ENCODE measurements at places on chromosomes 3 and 15.
A peak's percentile ranks its signal among the peaks of the same experiment; 100 is the strongest.

- DNase-seq: no peak
Observed at GRCh38 chr15:57301307-57301706, 75.0 kb upstream of the CGNL1 start.

- DNase-seq: peak; percentile 42
Observed at GRCh38 chr3:160343132-160343531, 55.9 kb downstream of the IFT80 start.

DNA sequence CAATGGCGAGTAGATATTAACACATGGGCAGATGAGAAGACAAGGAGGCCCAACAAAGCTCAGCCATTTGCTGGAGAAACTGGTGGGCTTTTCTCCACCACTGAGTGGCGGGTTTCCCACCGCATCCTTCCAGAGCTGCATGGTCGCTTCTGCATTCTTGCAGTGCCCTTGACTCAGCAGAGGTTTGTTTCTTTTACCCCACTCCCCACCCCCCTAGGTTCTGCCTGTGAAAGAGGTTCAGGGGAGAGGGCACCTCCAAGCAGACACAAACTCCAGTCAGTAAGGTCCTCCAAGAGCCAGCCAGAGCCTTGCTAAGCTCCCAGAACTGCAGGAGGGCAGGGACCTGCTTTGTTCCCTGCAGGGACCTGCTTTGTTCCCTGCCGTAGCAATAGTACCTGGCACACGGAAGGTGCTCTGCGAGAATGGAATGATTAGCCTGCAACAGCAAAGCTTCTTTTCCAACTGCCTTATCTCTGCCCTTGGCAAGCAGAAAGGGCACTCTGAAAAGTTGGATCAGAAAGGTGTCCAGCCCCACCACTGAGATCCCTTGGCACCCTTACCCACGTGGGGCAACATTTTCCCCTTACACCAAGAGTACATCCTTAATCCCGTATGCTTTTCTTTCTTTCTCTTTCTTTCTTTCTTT, 1.4 kb downstream of the PAQR5 start:
- DNase-seq: peak; percentile 61

DNA sequence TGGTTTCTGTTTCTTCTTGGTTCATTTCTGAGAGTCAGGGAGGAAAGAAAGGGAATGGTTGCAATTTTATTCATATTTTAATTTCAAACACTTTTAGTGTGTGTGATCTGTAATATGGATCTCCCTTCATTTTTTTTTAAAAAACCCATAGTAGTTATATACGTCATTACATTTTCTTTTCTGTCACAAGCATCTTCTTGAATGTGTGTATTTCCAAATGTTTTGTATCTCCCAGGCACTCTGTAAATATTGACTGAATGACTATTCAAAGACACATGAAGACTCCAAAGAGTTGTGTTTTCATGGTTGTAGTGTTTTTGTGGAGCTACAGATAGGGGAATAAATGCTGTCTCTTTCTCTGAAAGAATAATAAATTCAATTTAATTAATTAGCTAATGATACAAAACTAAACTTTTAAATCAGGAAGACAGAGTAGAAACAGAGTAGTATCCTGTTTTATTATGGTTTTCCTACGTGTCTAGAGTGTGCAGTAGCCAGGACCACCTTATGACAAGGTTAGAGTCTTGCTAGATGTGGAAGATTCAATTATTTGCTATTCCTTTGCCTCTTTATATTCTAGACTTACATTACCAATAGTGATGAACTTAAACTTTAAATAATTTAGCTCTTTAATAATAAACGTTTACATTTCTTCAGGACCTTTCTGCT, 35.5 kb downstream of the NECTIN3 start:
- DNase-seq: no peak

- no peak for DNase-seq
Observed at GRCh38 chr3:18018491-18019160, 276.2 kb upstream of the TBC1D5 start.

DNA sequence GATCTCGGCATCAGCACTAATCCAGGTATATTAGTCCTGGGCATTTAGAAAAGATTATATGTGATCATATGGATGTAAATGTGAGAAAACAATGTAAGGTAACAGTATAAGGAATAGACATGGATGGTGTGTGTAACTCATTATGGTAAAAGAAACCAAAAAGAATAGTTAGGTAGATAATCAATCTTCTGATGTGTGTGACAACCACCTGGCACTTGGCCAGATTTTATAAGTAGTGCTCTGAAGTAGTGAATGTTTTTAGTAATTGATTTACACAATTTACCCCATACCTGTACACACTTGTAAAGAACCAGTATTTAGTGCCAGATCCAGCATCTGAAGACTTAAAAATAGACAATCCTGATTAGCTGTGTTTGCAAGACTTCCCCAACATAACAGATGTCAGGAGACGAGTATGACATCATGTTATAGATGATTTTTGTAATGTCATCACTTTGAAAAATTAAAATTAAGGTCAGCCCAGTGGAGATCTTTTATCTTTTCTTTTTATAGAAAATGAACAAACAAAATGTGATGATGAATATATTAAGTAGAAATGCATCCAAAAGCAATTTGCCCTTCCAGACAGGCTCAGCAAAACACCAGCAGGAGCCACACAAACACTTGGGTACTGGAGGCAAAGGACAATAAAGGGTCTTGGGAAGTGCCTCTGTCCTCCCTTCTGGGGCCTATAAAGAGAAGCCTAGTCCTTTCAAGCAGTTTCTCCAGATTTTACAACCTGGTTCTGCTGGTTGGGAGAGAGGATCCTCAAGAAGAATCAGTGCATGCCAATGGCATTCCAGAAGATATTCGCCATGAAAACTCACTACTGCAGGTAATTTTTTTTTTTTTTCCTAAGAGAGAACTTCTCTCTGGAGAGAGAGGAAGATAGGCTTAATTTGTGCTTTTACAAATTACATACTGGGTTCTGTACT, 140.7 kb downstream of the MECOM start:
- DNase-seq: no peak

DNA sequence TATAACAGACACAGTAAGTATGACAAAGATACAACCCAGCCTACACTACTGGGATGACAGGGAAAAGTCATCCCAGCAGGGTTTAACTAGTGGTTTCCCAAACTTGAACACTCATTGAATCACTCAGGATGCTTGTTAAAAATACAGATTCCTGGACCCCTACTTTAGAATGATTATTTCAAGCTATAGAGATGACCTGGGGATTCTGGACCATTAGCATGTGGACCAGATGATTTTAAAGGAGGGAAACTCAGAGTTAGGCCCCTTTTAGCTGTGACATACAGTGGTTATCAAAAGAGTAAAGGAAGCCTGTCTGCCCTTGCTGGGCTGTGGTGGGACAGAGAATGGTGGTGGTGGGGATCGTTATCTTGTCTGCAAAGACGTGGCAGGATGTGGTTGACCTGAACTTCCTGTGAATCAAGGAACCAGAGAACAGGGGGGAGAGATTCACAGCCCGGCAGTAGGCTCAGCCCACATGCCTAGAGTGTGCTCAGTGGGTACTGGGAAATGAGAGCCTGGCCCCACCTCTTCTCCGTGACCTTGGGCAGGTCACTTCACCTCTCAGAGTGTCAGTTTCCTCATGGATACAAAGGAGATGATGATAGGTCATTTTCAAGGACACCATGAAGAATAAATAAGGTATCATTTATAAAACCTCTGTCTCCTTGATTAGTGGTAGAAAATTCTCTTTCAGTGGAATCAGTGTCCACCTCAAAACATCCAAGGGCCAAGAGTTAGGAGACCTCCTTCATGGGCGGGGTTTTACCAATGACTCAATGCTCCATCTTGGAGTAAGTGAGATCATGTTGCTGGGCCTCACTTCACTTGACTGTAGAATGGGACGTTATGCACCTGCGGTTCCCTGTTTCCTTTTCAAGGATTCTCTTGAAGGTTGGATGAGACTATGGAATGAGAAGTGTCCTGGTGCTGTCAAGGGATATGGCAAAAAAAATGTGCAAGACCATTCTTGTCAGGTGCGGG, 306.5 kb downstream of the RPLP1 start:
- DNase-seq: no peak

GRCh38 chr3:13711911-13712650, 163.2 kb downstream of the FBLN2 start:
- no peak for DNase-seq

- no peak for DNase-seq
Observed at GRCh38 chr3:59978979-59979378, 929.2 kb upstream of the CFAP20DC start.

GRCh38 chr3:101810022-101810418, 31.0 kb downstream of the NXPE3 start:
- no peak for DNase-seq

DNA sequence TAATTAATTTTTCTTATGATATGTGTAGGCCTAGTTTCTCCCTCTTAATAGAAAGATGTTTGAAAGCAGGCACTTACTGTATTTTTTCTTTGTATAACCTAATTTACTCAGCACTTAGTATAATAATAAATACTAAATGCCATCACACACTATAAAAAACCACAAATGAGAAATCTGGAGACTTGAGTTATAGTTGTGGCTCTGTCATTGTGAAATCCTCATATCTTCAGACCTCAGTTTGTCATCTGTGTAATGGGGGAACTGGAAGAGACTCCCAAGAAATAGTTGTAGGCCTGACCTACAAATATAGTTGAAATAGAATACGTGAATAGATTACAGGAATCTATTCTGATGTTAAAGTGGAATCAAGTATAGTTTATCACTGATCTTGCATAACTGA, 287.6 kb upstream of the DPH6 start:
- DNase-seq: no peak

GRCh38 chr3:36741285-36741684, 23.1 kb downstream of the DCLK3 start:
- no peak for DNase-seq

GRCh38 chr15:52439470-52439869, 89.2 kb downstream of the MYO5A start:
- DNase-seq: no peak

DNA sequence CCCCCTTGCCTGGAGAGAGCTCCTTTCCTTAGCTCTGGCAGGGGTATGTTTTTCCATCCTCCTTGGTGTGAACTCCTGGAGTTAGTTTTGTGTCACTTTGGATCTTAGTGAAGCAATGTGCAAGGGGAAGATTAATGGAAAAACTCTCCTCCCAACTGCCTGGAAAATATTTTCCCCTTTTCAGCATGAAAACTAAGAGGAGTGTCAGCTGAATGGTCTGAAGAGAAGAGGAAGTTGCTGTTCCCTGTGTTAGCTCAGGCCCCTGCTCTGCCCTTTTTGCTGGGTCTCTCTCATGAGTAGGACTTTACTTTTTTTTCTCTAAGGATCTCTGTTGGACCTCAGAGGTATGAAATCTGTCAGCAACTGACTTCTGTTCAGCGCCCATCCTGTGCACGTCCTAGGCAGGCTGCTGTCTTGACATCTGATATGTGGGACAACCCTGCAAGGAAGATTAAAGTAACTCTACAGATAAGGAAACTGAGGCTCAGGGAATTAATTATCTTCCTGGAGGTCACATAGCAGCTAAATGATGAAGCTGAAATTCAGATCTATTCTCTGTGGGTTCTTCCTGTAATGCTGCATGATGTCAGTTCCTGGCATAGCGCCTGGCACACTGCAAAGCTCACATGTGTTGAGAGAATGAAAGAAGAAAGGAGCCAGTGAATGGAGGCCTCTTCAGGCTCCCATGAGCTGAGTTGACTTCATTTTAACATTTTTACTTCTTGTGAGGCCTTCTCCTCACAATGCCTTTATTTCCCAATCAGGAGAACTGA, 109.7 kb upstream of the GALNT15 start:
- no peak for DNase-seq

DNA sequence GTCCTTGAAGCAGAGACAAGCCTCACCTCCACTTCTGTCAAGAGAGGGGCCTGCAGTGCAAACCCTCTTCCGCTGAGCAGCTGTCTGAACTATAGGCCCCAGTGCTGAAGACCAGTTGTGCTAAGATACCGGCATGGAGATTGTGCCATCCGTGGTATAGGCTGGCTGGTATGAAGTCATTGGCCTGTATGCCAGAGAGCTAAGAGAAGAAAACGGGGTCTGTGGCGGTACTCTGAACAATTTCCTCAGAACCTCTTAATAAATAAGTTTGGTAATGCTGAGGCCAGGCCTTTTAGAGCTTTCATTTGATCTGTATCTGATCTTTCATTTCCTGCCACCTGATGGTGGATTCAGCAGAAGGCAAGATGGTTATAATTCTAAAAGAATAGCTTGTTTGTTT, 123.0 kb downstream of the LRIG1 start:
- DNase-seq: no peak

- DNase-seq: no peak
Observed at GRCh38 chr15:51814606-51815005, 14.8 kb upstream of the TMOD3 start.

GRCh38 chr3:36166477-36166876, 213.8 kb upstream of the STAC start:
- DNase-seq: no peak

DNA sequence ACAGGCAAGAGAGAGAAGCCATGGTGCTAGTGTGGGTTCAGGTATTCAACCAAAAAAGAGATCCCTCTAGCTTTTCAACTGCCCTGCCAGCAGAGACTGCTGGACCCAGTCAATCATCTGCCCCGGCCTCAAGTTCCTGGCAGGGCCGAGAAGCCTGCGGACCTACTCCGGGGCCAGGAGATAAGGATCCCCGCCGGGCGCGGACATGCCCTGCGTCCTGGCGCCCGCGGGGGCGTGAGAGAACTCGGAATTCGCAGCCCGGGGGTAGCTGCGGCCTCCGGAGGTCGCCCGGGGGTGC, 821 bp upstream of the MAGI1 start:
- no peak for DNase-seq

- DNase-seq: no peak
Observed at GRCh38 chr3:171348121-171348520, 112.1 kb downstream of the TNIK start.

GRCh38 chr3:187743195-187744141, 1.8 kb downstream of the BCL6 start:
- DNase-seq: no peak

DNA sequence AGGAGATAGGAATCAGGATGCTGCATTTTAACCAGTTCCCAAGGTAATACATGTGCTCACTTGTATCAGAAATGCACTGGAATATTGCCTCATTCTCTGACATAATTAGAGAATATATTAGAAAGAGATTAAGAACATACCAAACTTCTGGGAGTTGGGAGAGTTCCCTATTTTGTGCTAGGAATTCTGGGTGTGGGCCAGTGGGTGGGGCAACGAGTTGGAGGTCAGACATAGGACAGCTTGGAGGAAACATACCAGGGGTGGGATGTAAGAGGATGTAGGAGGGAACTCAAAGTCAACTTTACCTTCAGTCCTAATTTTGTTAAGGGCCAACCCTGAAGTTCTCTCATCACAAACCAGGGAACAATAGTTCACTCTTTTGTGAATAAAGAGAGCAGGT, 83.6 kb downstream of the SLC7A14 start:
- no peak for DNase-seq

GRCh38 chr3:111691293-111691909, 96.3 kb upstream of the ZBED2 start:
- DNase-seq: peak; percentile 78

- no peak for DNase-seq
Observed at GRCh38 chr3:29914861-29915524, 634.1 kb downstream of the RBMS3 start.

GRCh38 chr15:61390138-61390537, 161.0 kb upstream of the RORA start:
- DNase-seq: no peak

Measured in NCI-H146 (cell line).